NCI-H1105 treated with DMSO at 0.1 percent for 48 hours (cell line): ENCODE measurements at places on chromosomes 3 and 15.

- DNase-seq = no peak
Measured at GRCh38 chr15:93900476-93901400, 330.6 kb upstream of the MCTP2 start.

DNA sequence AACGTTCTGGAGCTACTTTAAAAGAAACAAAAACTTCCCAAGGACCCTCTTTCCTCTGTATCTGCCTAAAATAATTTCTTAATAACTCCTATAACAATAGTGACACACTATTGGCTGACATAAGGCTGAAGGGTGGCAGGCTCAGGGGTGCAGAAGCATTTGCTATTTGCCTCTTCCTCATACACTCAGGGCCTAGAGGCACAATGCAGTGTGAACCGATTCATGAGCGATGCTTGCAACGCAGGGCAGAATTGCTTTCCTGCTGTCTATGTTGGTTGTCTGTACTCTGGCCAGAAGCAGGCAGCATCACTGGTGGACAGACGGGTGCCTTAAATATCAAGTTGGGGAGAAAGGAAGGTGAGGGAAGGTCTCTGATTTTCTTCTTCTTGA, 157.4 kb downstream of the AGBL1 start:
- DNase-seq = no peak

DNA sequence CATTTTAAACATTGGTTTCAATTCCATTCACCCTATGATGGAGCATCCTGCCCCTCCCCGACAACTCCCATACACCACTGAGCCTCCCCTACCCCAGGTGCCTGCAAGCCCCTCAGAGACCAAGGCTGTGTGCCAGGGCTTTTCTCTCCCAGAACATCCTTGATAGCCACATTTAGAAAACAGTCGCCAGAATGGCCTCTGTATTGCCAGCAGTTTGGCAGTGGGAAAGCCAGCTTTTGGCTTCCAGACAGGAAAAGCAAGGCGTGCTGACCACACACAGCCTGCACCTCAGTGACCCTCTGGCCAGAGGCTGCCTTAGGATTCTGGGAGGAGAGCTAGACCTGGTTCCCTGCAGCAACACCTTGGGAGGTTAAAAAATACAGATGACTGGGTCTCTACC, 18.2 kb upstream of the HRH1 start:
- DNase-seq = no peak

DNA sequence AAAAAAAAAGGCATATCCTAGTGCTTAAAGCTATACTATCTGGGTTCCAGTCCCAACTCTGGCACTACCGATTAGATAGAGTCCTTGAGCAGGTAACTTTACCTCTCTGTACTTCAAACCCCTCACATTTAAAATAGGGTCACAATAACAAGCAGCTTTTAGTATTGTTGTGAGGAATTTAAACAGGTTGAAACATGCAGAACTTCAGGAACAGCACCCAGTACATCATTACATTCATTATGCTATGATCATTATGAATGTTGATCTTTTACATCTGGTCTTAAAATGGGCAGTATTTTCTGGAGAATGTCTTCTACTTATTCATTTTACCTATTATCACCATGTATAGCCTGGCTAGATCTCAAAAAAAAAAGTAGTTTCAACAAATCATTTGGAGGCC, 176.1 kb upstream of the CCDC54 start:
- peak; percentile 78 for DNase-seq

GRCh38 chr15:80904998-80905397, 84.6 kb downstream of the MESD start:
- DNase-seq = no peak

GRCh38 chr15:57437564-57437963, 61.3 kb downstream of the CGNL1 start:
- DNase-seq = no peak

- DNase-seq = no peak
Measured at GRCh38 chr15:99312228-99312627, 60.9 kb downstream of the LRRC28 start.

DNA sequence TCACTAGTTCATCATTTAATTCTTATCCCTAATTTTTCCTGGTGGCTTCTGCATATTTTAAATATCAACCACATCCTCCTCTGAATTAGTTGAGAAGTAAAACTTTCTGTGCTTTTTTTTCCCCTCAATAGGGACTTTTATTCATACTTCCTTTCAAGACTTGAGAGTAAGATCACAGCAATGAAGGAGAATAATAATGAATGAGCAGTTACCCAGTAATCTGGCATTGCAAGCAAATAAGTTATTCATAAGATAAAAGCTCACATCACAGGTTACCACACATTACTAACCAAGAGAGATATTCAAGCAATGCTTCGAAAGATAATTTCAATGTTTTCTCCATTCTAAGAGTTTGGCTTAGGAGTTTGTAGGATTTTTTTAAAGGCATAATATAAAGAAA, 50.3 kb downstream of the BTLA start:
- DNase-seq = no peak

GRCh38 chr3:154745929-154746328, 315.9 kb upstream of the GPR149 start:
- DNase-seq = peak; percentile 36

DNA sequence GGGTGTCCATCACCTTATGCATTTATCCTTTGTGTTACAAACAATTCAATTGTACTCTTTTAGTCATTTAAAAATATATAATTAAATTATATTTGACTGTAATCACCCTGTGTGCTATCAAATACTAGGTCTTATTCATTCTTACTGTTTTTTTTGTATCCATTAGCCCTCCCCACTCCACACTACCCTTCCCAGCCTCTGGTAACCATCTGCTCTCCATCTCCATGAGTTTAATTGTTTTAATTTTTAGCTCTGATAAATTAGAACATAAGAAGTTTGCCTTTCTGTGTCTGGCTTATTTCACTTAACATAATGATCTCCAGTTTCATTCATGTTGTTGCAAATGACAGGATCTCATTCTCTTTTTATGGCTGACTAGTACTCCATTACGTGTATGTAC, 16.8 kb downstream of the C3orf20 start:
- no peak for DNase-seq

DNA sequence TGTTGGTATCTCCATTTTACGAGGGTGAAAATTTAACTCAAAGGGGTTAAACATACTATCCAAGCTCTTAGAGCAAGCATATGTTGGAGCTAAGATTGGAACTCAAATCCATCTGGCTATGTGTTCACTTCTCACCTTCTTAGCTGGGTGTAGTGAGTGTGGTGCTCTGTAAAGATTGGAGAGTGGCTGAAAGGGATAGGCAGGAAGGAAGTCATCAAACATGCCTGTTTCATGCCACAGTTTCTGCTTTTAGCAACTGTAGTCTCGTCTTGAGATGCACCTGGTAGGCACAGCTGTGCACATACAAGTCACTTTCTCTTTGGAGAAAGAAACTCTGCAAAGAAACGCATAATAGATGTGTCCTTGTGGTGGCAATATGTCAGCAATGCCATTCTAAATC, 189.1 kb upstream of the MDFIC2 start:
- DNase-seq = no peak

- no peak for DNase-seq
Measured at GRCh38 chr15:82649226-82649999, 2.2 kb upstream of the CPEB1 start.

DNA sequence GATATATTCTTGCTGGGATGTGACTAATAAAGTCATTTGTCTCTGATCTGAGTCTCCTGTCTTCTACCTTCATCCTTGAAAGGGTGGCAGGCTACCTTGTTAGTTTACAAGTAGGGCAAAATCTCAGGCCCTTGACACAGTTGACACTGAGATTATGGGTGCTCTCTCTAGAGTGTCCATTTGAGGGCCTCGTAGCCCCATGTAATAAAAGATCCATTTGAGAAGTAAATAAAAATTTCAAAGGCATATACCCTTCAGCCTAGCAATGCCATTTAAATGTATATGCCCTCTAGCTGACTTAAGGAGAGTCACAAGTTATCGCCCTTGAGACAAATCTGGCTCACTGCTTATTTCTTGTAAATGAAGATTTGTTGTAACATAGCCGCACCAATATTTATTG, 98.6 kb downstream of the TCF12 start:
- DNase-seq = no peak

DNA sequence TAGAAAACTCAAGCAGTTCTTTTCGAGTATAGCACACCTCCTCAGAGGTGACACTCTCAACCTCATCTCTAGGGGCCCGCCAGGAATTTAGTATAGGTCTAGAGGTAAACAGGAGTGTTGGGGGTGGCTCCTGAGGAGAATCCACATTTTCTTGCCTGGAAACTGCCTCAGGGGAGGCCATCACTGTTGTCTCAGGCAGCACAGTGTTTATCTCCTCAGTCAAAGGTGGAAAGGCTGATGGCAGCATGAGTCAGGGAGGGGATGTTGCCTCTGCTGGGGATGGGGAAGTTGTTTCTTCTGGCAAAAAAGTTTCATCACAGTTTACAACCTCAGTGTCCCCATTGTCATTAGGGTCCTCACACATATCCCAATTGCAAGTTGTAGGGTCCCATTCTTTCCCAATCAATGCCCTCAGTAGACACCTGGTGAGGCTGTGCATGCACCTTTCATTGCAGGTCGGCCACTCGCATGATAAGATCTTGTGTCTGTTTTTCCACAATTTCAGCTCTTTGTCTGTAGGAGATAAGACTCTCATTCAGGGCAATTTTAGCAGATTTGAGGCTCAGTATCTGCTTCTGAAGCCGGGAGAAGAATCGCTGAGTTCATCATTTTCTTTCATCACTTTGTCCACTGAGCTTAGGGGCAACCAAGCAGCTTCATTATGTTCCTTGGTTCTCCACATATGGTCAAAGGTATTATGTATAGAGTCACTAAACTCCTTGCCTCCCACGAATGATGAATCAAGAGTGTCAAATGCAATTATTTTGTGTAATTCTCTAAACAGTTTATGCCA, 25.8 kb downstream of the NAALADL2 start:
- no peak for DNase-seq

DNA sequence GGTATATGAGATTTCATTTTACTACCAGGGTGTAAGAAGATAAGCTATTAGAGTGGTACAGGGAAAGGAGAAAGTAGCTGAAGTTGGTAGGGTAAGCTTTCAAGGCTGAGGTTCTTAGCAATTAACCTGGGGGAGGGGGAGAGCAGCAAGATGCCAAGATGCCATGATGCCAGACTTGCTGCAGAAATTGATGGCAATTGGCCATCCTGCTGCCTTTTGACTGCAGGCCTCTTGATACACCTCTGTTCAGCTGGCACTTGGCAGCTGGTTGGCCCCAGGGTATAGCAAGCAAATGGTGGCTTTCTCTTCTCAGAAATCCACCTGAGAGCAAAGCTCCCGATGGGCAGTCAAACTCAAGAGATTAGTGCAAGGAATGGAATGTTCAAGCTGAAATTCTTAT, 21.4 kb upstream of the DPH6 start:
- DNase-seq = no peak

- DNase-seq = no peak
Measured at GRCh38 chr15:70024521-70024920, 73.2 kb downstream of the TLE3 start.

GRCh38 chr15:90857883-90858443, 10.4 kb upstream of the FURIN start:
- DNase-seq = no peak

- no peak for DNase-seq
Measured at GRCh38 chr3:99839613-99840012, 22.0 kb downstream of the CMSS1 start.

DNA sequence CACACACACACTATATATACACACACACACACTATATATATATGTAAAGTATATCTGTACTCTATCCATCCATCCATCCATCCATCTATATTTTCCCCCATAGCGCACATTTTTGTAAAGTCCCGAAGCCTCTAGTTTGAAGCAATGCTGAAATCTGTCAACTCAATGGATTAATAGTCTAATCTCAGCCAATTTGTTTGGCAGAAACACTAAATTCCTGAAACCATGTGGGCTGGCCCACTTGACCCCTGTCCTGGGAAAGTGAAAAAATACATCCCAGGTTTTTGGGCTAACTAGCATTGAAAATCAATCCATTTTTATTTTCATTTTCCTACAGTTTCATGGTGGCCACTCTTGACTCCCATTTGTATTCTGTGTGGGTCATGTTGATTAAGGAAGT, 166.7 kb downstream of the SLCO3A1 start:
- no peak for DNase-seq

DNA sequence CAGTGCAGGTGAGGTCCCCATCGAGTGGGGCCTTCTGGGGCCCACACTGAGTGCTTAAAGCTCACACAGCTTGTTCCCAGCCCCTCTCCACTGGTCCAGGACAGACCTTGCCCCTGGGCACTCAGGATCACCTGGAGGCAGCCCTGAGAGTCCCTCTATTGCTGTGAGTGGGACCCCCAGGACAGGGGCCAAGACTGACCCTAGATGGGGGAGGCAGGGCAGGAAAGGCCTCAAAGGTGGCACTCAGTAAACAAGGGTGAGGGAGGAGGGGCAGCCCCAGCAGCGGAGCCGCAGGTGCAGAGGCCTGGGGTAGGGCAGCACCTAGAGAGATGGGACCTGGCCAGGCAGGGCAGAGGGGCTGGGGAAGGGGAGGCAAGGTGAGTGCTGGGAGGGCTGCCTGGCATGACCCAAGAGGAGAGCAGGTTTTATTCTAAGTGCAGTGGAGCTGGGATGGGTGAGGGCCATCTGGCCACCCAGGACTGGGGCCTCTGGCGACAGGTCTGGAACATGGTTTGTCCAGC, 27.9 kb downstream of the CFAP100 start:
- no peak for DNase-seq

- DNase-seq = no peak
Measured at GRCh38 chr3:12175844-12176453, 17.2 kb upstream of the TIMP4 start.

DNA sequence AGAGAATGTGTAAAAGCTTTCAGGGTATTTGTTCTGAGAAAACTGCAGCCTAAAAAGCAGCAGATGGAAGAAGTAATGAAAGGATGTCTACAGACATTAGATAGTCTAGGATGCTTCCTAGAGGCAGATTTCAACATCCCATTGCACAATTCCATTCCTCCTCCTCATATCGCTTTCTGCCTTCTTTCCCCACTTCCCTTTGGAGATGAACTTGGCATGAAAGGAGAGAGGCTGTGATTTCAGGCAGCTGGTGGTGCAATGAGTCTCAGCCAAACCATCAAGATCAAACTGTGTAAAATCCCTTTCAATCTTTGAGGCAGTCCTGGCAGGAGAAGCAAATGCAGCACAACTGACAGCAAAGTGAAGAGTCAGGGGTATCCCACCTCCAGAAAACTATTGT, 438.7 kb upstream of the KCNMB2 start:
- no peak for DNase-seq

DNA sequence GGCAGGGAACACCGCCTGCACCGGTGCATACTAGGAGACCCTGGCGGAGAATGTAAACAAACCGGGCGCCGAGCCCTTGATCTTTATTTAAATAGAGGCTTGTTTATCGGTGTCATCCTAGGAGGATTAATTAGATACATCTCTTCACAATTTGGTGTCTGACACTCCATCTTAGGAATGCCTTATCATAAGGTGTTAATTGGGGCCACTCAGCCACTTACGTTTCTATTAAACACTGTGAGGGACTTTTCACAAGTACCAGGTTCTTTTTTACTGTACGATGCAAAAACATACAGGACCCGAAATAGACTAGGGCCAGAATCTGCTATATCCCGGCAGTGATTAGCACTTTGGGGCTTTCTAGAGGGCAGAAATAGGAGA, 8.0 kb downstream of the EOMES start:
- no peak for DNase-seq

- DNase-seq = no peak
Measured at GRCh38 chr15:96974761-96975160, 644.3 kb downstream of the NR2F2 start.

- no peak for DNase-seq
Measured at GRCh38 chr3:19334120-19334519, 185.8 kb downstream of the KCNH8 start.

- no peak for DNase-seq
Measured at GRCh38 chr3:42428830-42429229, 18.4 kb upstream of the LYZL4 start.

- no peak for DNase-seq
Measured at GRCh38 chr3:107985496-107985895, 105.3 kb downstream of the CD47 start.

GRCh38 chr15:64742385-64742784, 33.0 kb downstream of the RBPMS2 start:
- no peak for DNase-seq
